ENCODE measurements at places on chromosomes 3 and 15.

DNA sequence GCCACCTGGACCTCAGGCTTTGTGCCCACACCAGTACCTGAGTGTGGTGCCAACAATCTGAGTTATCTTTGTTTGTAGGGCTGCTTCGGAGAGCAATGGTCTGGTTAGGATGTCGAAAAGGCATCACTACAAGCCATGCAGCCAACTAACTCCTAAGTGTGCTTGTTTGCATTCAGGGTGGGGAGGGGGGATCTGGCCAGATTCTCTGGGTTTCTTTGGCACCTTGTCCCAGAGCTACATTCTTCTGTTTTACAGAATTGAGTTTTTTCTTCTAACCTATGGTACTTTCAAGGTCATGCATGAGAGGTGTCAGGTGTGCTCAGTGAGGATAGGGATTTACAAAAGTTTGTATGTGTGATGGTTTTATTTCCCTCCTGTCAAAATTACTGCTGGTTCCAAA, 391.4 kb upstream of the RARB start:
- DNase-seq, result no peak

- peak; percentile 36 for DNase-seq
Observed at GRCh38 chr3:145124900-145125678, 1035.9 kb downstream of the PLOD2 start.

GRCh38 chr15:90154861-90155626, 46.1 kb upstream of the SEMA4B start:
- peak; percentile 64 for DNase-seq

DNA sequence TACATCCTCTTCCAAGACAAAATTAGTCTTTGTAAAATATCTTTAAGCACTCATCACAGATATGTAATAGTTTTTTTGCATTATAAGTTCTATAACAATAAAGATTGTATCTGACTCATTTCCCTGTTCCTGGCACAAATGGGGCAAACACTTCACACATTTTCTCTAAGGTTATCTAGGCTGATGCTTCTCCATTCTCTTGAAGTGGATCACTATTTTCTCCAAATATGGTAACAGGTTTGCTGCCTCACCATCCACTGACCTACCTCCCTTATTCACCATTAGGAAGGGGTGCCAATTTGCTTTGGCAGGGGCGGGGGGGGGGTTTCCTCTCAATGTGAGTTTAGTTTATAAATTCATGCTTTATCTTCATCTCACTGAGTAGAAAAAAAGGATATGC, 767.7 kb upstream of the LMCD1 start:
- DNase-seq, result no peak

DNA sequence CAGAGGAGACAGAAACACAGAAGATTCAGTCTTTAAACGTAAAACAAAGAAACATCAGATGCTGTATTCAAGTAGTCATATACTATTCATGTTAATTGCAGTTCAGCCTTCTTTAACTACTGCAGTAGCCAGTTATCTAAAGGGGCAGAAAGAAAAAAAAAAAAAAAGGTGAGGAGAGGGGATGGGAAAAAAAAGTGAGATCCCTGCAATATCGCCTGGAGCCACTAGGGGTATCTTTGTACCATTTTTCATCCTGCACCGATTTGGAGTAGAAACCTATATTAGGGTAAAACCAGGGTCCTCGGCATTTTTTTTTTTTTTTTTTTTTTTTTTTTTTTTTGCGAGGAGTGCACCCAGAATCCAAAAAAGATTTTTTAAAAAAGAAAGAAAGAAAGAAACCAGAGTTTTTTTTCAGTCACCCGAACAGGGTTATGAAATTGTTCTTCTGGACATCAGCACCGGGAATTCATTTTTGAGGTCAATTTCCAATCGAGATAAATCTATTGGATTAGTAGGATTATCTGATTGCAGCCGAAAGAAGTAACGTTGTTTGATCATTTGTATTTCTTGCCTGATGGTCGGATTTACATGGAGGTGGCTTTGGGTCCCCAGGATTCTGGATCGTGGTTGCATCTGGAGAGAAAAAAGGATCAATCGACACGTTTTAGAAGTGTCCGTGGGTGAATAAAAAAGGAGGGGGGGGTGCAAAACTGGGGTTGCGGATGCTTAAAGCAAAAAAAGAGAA, 186.7 kb downstream of the NLGN1 start:
- peak; percentile 58 for DNase-seq

GRCh38 chr3:58037141-58037910, 29.1 kb downstream of the FLNB start:
- no peak for DNase-seq

GRCh38 chr15:64396789-64397188, 9.2 kb downstream of the TRIP4 start:
- DNase-seq, result no peak

DNA sequence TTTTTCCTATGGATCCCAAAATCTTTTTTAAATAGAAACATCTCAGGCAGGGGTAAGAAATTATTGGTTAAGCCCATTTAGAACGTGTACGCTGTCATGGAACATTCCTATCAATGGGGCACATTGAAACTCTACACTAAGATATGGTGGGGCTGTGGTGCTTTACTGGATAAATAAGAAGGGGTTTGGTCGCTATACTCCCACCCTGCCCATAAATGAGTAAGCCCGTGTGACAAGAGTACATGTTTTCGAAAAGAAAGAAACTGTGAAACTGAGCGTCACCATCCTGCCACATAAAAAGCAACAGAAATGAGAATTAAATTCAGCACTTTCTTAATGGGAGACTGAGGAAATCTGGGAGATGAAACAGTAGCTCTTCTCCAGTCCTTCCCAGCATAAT, 929.7 kb upstream of the CFAP20DC start:
- no peak for DNase-seq

Measured in GM23248 (cell line).